ENCODE measurements at places on chromosomes 2 and 18.

GRCh38 chr2:165268754-165269153 lies 29.5 kb downstream of the SCN2A start:
- no peak for DNase-seq

- DNase-seq = no peak
These were observed 272.9 kb downstream of the SLC8A1 start for GRCh38 chr2:40178971-40179370.

GRCh38 chr2:7840651-7841380 lies 841.0 kb upstream of the ID2 start:
- no peak for DNase-seq

- no peak for DNase-seq
These were observed 24.6 kb upstream of the CREB1 start for GRCh38 chr2:207505171-207505570.

- no peak for DNase-seq
These were observed 119.1 kb upstream of the STPG4 start for GRCh38 chr2:47274054-47274782.

GRCh38 chr2:149170156-149170555 lies 131.7 kb downstream of the LYPD6B start:
- DNase-seq = no peak

- DNase-seq = no peak
These were observed 2.5 kb upstream of the ASIC4 start for GRCh38 chr2:219511547-219512325.

DNA sequence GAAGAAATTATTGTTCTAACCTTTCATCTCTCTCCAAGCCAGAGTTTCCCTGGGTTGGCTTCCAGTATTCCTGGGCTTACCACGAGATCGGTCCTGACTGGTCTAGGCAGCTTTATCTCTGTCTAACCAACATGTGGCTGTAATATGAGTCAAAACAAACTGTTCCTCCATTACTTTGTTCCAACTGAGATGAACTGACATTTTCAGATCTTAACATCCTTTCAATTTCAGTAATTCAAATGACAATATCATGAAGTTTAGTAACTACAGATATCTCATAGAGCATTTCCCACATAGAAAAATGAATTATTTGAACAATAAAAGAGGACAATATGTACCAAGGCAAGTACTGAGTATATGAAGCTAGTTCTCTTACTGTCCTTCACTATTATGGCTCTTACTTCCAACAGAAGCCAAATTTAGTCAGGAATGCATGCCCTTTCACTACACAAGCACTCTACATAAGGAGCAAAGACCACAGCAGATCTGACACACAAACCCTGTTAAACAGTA lies 15.5 kb downstream of the SLC25A12 start:
- DNase-seq = no peak

Data from stimulated activated CD4-positive, alpha-beta T cell treated with anti-CD3 and anti-CD28 coated beads, Interleukin-1b, Interleukin-23, amount 100 ng/mL, for 24 hours (primary cell).